A549 (cell line): ENCODE measurements at places on chromosomes 7 and 10. TPM values are rescaled to one million over a fixed set of nuclear protein-coding genes. Genes with fewer than 3 reads are reported as not detected.

DNA sequence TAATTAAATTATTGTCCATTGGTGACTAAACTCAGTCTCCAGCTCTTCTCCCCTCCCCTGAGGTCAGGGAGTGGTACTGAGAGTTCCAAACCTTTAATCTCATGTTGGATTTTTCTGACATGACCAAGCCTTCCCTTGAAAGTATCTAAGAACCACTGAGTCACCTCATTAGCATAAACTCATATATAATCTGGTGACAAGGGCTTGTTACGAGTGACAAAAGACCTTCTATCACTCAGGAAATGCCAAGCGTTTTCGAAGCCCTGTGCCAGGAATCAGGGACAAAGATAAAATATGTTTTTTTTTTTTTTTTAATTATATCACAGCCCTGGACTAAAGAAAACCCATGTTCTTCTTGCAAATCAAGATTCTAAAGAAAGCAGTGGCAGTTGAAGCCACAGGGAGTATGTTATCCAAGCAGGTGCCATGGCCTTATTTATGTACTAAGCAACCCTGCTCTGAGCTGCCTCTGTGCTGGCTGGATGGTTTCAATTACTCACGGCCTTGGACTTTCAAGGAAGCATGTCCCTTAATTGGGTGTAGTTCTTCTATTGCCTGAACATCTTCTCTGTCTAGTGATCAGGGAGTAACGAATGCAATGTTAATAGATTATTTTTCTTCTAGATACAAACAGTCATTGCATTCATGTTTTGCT is 169.0 kb upstream of the PRKCQ start:
- DNase-seq, result no peak

GRCh38 chr7:54860003-54860775 is 101.2 kb upstream of the SEC61G start:
- no peak for DNase-seq

GRCh38 chr7:12601302-12601869 is 30.9 kb downstream of the SCIN start:
- no peak for DNase-seq

DNA sequence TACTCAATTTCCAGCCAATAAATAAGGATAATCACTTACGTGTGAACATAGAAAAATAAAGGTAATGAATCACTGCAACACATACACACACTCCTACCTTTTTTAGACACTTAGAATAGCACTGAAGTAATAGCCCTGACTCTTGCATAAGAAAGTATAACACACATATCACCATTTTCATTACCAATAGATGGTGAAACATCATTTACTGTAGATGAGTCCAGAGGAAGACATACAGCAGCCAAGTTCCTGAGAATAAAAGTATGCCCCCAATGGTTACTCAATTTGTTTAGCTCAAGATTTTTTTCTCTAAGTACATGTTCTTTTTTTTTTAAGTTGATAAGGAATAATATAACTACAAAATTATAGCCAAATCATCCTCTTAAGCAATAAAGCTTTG is 316.3 kb downstream of the PARD3 start:
- no peak for DNase-seq

GRCh38 chr10:3008518-3009195 is 58.7 kb upstream of the PFKP start:
- DNase-seq, result no peak

- DNase-seq, result no peak
These were observed 2.4 kb downstream of the TMEM140 start for GRCh38 chr7:135150072-135150782.

DNA sequence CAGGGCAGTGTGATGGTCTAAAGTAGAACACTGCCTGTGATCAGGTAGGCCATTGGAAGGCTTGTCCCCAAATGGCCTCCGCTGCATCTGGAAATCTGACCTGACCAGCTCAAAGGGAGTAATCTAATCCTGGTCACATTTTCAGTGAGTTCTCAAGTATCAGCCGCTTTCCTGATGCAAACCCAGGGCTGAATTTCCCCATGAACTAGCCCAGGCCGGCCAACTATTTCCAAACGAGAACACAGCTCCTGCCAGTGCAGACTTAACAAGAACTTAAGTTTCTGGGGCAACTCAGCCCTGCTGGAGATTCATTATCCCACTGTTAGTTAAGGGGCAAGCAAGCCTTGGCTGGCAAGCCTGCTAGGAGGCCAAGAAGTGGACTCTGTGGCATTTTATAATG is 59.6 kb upstream of the FAM180A start:
- DNase-seq, result no peak

- DNase-seq, result no peak
These were observed 2.3 kb upstream of the SHH start for GRCh38 chr7:155814316-155815276.

DNA sequence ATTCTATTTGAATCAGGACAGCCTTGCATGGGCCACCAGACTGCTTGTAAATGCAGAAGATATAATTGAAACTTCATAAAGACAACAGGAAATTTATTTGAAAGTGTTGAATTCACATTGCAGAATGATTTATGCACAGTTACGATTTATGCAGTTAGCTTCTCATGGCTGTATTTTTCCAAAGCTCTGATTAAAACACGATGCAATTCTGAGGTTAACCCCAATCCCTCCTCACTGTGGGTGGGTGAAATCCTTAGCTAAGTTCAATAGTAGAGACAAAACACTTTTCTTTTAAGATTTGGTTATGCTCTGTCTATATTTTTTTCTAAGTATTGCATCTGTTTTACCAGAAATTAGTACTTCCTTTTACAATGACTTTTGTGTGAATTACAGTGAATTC is 728.8 kb upstream of the IGFBP3 start:
- DNase-seq, result no peak

ACTL6B gene
- polyA plus RNA-seq, result not detected in 3 replicates

LHPP gene
- 11.5 to 15.7 TPM (median 14.4 TPM) in 3 replicates for polyA plus RNA-seq
